ENCODE measurements at places on chromosomes 5 and 9. TPM values are rescaled to one million over a fixed set of nuclear protein-coding genes. Genes with fewer than 3 reads are reported as not detected.

Gene SLCO6A1
- 0.31 TPM for total RNA-seq

Gene BTNL8
- total RNA-seq = 0.09 TPM

Gene PRR16
- 6.0 TPM for total RNA-seq

Gene CCNJL
- 3.8 TPM for total RNA-seq

Gene TRAF1
- 3.2 TPM for total RNA-seq

Gene GMCL2
- total RNA-seq = not detected

Gene GAS1
- 86.5 TPM for total RNA-seq

Gene C5orf52
- total RNA-seq = not detected

Gene CYSRT1
- total RNA-seq = 0.18 TPM

Gene NRG2
- total RNA-seq = 2.0 TPM

Gene SPARC
- total RNA-seq = 4,650 TPM

Gene TIFAB
- 0.13 TPM for total RNA-seq

Gene GABBR2
- 0.35 TPM for total RNA-seq

Gene NR2F1-AS1
- 3.8 TPM for total RNA-seq

Gene PCDHGA4
- total RNA-seq = 1.8 TPM

Gene SH2D3C
- 12.4 TPM for total RNA-seq

Gene TERT
- not detected for total RNA-seq

Gene WDR31
- 1.2 TPM for total RNA-seq

Gene PKD2L2
- 1.2 TPM for total RNA-seq

Gene PCDHB7
- total RNA-seq = 2.1 TPM

Gene TMEM252
- 0.09 TPM for total RNA-seq

Gene QRFP
- total RNA-seq = not detected

Gene DNAJC25
- total RNA-seq = 6.9 TPM

Gene ZFP2
- 2.9 TPM for total RNA-seq

Gene GPX8
- 78.1 TPM for total RNA-seq

Gene MYO10
- 16.6 TPM for total RNA-seq

Gene FIBCD1
- not detected for total RNA-seq

Gene ZNF883
- 4.6 TPM for total RNA-seq

Gene LEAP2
- 1.4 TPM for total RNA-seq

Gene BNIP1
- 14.2 TPM for total RNA-seq

Gene ZDHHC11B
- total RNA-seq = 3.8 TPM

Gene CCDC192
- 0.18 TPM for total RNA-seq

Gene CDX1
- total RNA-seq = 0.27 TPM

Gene STKLD1
- 1.4 TPM for total RNA-seq

Data from muscle of leg (tissue), 16 donors.